Anterior cingulate cortex (tissue), 58 donors: ENCODE measurements at places on chromosomes 7 and 10.

- no peak for DNase-seq
These were observed 191.9 kb downstream of the RPS24 start for GRCh38 chr10:78225594-78225993.

DNA sequence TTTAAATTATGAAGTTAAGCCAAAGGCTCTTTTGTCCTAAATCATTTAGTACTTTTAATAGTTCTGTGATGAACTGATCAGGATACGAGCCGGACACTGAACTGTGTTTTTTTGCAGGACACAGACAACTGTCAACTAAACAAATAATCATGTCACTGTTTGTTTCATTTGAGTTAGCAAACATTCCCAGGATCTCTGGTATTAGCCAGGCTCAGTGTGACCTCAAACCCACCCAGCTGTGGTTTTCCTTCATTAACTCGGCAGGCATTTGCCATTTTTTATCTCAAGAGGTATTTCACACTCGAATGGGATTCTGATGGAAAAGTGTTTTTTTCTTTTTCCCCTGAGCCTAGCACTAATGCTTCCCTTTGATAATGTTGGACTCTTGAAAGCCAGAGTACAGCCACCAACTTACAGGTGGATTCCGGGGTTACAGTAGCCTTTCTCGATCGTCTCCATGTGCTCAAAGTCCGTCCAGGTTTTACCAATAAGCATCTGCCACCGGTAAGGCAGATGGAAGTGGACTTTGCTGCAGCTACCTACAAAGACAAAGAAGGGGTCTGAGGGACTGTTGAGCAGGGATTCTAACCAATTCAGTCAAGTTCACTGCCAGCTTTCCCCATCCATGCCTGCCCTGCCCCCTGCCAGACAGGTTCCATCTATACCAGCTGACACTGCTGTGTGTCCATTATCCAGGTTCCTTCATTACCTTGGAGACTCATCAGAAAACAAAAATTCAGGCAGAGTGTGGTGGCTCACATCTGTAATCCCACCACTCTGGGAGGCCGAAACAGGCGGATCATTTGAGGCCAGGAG is 33.4 kb downstream of the ZC3HAV1 start:
- no peak for DNase-seq

DNA sequence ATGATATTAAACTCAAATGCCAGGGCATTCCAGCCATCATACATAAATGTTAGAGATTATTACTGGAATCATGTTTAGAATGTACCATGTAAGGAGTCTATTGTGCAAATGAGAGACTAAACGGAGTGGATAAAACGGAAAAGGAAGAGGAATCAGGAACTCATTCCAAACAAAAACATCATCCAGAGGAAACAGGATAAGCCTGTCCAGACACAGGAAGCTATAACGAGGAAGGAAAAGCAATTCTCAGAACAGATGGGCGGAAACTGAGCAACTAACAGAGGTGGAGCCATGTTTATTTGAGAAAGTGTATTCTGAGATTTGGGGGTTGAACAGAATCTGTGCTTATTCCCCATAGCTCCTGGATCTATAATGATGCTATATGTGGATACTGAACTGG is 52.3 kb upstream of the TRIM24 start:
- DNase-seq, result no peak

GRCh38 chr7:81783818-81784217 is 14.0 kb upstream of the HGF start:
- no peak for DNase-seq

DNA sequence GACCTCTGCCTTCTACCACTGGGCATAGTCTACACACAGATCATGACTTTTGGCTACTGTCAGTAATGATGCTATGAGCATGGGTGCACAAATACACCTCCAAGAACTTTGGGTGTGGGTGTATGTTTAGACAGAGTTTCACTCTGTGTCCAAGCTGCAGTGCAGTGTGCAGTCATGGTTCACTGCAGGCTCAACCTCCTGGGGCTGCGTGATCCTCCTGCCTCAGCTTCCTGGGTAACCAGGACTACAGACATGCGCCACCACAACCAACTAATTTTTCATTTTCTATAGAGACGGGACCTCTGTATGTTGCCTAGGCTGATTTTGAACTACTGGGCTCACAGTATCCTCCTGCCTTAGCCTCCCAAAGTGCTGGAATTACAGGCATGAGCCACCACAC is 194.4 kb downstream of the NSUN6 start:
- no peak for DNase-seq

- no peak for DNase-seq
These were observed 22.9 kb downstream of the PARP12 start for GRCh38 chr7:140039896-140040295.

DNA sequence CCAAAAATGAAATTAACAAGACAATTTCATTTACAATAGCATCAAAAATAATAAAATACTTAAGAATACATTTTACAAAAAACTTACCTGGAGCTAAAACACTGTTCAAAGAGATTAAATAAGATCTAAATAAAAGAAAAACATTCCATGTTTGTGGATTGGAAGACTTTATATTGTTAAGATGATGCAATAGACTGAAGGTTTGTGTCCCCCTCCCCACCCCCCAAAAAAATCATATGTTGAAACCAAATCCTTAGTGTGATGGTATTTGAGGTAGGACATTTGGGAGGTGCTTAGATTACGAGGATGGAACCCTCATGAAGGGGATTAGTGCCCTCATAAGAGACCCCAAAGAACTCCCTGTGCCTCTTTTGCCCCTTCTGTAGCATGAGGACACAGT is 117.6 kb downstream of the ZNF467 start:
- DNase-seq, result no peak

GRCh38 chr10:27948186-27948585 is 50.7 kb downstream of the ODAD2 start:
- no peak for DNase-seq

- DNase-seq, result no peak
These were observed 58.9 kb downstream of the XRCC2 start for GRCh38 chr7:152617056-152617455.

- no peak for DNase-seq
These were observed 237.4 kb downstream of the OTUD1 start for GRCh38 chr10:23676296-23676695.

- DNase-seq, result no peak
These were observed 4.1 kb downstream of the IMPDH1 start for GRCh38 chr7:128405471-128406313.

DNA sequence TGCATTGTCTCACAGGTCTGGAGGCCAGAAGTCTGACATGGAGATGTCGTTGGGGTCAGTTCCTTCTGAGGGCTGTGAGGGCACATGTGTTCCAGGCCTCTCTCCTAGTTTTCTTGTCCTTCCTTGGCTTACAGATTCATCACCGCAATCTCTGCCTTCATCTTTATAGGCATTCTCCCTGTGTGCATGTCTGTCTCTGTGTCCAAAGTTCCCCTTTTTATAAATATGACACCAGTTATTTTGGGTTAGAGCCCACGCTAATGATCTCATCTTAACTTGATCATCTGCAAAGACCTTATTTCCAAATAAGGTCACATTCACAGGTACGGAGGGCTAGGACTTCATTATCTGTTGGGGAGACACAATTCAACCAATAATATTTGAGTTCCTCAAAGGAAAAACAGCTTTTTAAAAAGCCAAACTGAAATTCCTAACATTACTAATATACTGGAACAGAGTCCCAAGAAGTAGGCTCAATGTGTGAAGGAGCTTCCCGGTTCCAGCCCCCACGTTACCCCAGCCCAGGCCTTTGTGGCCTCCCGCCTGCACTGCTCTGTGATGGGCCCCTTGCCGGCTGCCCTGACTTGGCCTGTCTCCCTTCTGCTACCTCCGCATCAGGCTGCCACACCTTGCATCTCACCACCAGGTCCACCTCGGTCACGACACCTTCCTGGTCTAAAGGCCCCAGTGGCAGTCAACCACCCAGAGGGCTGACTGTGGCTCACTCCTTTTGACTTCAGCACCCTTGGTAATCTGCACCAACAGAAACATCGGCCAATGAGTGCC is 142.7 kb downstream of the KCNMA1 start:
- no peak for DNase-seq

DNA sequence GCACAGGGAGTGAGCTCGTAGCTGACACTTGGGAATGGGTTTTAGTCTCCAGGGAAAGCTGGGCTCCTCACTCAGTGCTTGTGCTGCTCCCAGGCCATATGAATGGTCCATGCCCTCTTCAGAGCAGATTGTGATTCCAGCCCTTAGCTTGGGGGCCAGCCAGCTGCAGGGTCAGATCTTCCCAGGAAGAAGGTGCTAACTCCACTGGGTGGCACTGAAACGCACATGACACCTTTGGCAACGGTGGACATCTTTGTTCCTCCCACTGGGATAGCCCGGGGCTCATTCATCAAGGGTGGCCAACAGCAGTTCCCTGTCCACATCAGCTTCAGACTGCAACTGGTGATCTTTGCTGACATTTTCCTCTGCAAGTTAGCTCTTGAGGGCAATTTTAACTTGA is 129.2 kb downstream of the DYNC2I1 start:
- no peak for DNase-seq

GRCh38 chr10:110447886-110448285 is 49.8 kb upstream of the DUSP5 start:
- DNase-seq, result no peak

- no peak for DNase-seq
These were observed 51.8 kb downstream of the HIPK2 start for GRCh38 chr7:139725858-139726484.

DNA sequence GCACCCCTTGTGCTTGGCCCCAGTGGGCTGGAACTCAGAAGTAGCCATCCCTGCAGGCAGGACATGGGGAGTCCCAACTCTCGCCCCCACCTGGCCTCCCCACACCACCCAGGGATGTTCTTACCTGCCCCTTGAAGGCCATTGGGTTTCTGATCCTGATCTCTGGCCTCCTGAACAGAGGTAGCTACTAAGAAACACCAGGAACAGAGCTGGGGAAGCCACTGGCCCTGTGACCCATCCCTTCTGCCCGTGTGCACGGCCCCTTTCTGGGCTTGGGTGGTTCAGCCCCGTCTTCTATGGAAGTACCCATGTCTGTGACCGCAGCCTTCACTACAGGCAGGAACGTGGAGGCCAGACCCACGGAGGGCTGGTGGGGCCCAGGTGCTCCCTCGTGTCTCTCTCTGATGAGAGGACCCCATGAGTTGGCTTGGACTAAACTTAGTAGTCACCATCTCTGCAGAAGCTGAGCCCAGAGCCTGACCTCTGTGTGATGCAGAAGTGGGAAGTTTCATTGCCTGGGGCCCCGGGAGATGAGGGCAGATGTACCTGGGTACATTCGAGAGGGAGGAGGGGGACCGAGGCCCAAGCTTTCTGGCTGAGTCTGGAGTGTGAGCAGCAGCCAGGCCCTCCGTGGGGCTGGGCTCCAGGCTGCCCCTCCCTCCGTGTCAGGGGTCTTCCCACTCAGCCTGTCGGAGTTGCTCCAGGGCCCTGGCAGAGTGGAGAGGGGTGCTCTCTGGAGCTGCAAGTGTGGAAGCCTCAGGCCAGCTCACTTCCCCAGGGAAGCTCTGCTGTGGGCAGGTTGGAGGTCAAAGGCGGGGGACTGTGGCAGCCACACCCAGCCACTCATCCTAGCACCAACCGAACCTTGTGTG is 81.0 kb downstream of the MKI67 start:
- DNase-seq, result no peak

- peak; percentile 60 for DNase-seq
These were observed at the start of gene SLC29A4 for GRCh38 chr7:5282543-5283316. Gene SLC29A4 (plus strand): TSS chr7:5282943. CDS start chr7:5287817, 4,874 bp downstream.
